ENCODE measurements at places on chromosomes 12 and 14.

- DNase-seq = no peak
Measured at GRCh38 chr12:100721169-100721568, 73.4 kb upstream of the ANO4 start.

DNA sequence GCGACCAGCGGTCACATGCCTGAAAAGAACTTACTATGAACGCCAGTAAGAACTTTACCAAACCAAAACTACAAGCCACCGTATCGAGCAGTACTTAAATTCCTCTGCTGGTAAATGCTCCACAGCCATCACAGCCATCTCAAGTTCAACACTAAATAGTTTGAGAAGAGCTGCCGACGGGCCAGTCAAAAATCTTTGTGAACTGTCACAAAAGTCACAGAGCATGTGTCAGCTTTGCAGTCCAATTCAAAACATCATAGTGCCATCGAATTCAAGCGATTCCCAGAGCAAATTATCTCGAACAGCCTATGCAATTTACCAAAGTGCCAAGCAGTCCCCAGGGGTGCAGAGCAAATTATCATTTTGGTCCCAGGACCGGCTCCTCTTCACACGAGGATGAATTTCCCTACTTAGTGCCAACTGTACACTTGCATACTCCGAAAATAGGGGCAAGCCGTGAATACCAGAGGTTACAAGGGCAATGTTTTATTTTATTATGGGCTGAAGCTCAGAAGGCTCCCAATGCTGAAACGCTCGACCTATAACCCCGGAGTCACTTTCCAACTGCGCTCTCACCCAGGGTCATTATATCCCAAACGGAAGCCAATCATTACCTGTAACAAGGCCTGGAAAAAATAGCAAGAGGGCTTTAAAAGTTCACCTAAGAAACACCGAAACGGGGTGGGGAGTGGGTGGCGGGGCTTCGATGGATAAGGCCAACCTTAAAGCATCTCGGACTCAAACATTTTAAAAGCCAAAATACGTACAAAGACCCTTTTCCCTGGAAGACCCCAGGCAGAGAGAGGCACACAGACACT is 1.1 kb downstream of the LRP6 start:
- no peak for DNase-seq

DNA sequence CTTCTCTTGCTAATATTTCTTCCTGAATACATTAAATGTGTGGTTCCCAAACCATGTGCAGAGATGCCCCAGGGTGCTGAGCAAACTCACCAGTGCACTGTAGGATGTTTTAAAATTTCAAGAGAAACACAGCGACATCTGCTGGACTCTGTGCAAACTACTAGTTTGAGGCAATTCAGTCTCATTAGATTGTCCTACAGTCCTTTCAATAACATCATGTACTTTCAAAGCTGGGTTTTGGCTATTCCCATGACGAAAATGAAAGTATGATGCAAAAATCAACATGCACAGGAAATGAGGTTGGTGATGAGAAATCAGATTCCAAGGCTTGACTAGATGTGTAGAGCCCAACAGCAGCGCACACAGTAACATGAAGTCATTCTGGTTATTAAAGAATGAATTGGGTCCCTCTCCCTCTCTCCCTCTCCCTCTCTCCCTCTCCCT is 66.3 kb downstream of the CLIP1 start:
- peak; percentile 33 for DNase-seq

- no peak for DNase-seq
Measured at GRCh38 chr14:95356245-95356869, 36.6 kb upstream of the CLMN start.

DNA sequence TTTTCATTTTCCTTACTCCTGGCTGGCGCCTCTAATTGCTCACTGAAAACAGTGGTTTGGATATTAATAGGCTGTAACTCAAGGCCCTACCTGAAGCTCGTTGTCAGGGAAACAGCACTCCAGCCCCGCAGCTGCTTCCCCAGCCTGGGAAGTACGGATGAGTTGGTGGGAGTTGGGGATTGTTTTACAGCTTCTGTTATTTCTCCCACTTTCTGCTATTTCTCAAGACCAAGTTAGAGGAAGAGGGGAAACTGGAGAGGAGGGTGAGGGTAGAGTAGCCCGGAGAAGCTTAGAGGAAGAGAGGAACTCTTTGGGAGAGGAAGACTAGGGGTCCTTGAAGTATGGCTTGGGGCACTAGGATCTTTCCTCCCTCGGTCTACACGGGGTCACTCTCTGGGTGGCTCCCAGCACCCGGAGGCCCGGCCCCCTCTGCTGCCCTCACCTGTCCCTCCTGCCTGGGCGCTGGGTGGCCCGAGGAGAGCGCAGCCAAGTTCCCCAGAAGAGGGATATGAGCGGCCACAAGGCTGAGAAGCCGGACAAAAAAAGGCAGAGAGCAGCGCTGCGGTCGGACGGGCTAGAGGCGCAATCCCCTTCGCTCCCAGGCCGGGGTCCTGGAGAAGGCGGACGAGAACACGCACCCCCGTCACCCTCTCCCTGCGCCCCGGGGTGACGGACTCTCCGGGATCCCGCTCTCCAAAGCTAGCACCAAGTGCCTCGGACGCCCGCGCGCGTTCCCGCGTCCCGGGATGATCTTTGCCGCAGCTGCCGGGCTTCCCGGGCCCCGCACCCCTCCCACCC is 671 bp downstream of the SPTB start:
- DNase-seq = no peak

- no peak for DNase-seq
Measured at GRCh38 chr12:125283521-125283920, 218.3 kb downstream of the AACS start.

- no peak for DNase-seq
Measured at GRCh38 chr12:127133675-127134335, 1133.2 kb upstream of the TMEM132C start.

GRCh38 chr12:64669270-64669842 is 59.1 kb downstream of the RASSF3 start:
- no peak for DNase-seq

DNA sequence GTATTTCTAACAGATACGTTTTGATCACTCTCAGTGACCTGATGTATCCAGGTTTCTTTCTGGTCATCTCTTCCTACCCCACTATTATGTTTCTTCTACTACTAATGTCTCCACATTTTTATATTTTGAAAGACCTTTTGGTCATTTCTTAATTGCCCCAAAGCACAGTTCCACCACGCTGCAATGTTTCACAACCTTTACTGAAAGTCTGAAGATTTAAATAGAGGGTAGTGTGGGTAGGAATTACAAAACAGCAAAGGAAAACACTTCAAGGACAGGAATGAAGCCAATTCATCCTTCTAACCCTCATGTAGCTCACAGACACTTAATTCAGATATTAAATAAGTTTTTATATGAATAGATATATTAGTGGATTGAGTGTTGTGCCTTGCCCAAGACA is 36.1 kb upstream of the SLC16A7 start:
- no peak for DNase-seq

DNA sequence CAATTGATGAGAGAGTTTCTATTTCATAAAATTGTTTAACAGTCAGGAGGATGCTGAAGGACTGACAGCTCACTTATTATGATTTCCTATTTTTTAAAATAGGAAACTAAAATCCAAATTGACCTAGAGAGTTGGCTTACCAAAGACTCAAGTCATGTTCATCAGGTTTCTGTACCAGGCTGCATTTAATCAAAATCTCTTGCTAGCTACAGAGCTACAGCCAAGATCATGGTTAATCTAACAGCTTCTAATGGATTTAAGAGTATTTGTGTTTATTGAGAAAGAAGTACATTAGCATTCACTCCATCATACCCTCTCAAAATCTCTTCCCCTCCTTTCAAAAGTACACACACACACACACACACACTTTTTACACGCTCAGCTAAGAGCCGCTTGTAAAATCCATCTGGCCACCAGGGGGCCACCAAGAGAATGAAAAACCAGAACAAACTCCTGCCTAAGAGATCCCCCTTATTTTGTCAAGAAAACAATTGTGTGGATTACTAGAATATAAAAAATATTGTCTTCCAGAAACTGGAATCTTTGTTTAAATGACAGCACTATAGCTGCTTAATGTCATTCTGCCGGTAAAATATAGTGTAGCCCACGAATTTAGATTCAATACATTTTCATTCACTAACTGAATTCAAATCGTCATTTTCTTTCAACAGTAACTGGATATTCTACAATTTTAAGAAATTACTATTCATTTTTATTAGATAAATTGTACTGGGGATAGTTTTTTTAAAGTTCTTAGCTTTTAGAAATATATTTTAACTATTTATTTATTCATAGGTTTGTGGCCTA is 334.0 kb downstream of the BTG1 start:
- peak; percentile 29 for DNase-seq

- DNase-seq = no peak
Measured at GRCh38 chr12:124077701-124078100, 104.7 kb downstream of the ZNF664 start.

DNA sequence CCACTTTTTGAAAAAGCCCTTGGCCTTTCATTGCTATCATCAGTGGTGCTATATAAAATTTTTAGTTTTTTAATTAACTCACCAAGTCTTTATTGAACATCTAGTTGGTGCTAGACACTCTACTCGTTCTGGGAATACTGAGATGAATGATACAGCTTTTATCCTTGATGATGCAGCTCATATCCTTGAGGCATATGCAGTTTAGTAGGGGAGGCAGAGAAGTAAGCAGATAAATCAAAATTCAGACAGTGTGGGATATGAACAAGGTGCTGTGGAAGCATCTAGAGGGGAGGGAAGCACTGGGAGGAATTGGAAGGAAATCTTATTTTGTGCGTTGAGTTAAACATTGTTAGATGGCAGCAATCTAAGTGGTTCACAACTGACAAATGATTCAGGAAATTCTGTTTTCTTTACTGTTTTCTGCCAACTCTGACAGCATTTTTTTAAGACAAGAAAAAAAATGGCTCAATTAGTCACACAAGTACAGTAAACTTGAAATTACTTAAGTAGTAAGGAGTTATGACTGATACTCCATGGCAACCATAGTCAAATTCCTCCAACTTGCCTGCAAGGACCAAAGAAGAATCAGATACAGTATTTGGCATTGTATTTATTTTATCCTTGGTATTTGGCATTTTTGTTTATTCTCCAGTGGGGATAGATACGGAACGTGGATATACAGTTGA is 119.2 kb downstream of the TMTC2 start:
- DNase-seq = no peak

DNA sequence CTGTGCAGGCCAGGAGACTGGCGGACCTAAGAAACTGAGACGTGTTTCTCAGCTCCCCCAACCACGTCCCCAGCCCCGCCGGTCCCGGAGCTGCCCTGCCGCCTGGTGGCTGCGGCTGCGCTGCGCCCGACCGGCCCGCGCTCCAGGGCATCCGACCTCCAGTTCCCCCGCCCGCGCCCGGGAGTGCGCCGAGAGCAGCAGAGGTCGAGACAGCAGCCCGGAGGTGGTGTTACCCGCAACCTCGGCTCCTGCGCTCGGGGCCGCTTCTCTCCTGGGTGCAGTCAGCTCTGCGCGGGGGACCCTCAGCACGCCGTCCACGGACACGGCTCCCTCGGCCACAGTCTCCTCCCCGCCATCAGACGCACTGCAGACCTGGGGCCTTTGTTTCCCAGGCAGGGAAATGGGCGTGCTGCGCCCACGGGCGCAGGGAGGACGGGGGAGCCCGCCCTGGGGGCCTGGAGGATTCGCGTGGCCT is 21.6 kb upstream of the GPR132 start:
- peak; percentile 57 for DNase-seq

- DNase-seq = no peak
Measured at GRCh38 chr12:12519354-12519998, 43.2 kb downstream of the DUSP16 start.

GRCh38 chr12:74953697-74954096 is 255.9 kb downstream of the KCNC2 start:
- DNase-seq = no peak

All from bone marrow (tissue), 2 donors.